ENCODE measurements at places on chromosomes 4 and X.

DNA sequence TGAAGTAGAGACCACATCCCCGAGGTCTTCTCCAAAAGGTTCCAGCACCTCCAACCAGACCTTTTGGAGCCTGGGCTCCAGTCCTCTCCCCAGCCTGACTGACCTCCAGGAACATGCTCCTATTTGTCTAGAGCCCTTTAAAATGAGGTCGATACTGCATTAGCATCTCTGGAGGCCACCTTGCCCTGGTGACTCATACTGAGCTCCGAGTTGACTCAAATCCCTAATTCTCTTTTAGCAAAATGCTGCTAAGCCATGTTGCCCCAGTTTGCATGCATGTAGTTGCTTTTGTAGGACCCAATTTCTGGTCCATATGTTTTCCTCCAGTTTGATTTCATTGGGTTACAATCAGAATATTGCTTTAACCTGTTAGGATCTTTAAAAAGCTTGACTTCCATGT, 43.5 kb upstream of the CITED1 start:
- DNase-seq = no peak

- DNase-seq = no peak
Observed at GRCh38 chr4:102299354-102300107, 45.8 kb downstream of the SLC39A8 start.

DNA sequence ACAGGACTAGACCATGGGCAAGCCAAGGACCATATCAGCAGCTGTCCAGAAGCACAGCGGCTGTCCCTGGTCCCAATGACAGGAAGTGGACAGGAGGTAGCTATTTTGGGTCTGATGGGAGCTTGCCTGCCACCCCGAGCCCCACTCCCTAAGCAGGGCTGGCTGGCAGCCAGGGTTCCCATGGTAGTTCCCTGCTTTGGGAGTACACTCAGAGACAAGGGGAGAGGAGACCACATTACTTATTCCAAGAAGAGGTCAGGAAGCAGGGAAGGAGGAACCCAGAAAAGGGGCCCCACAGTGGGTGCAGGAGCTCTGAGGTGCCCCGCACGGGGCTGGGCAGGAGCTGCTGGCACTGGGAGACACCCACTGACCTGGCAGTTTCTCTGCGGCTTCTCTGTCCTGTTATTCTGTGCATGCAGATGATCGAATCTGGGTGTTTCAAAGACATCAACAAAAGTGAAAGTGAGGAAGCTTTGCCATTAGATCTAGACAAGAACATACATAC, 36.3 kb downstream of the HTT-AS start:
- DNase-seq = no peak

DNA sequence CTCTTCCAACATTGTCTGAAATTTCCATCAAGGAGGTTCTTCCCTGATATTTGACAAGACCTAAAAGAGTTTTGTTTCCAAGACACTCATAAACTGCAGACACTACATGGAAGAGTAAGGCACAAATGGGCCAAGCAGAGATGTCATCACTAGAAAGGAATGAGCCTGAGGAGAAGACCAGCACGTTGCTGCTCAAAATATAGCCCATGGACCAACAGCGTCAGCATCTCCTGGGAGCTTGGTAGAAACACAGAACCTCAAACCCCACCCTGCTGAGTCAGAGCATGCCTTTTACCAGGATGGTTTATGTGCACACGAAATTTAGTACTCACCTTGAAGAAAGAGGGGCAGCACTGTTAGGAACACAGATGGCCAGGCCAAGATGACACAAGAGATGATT, 128.7 kb upstream of the MID1 start:
- no peak for DNase-seq

GRCh38 chrX:120697053-120697452, 67.2 kb upstream of the C1GALT1C1 start:
- DNase-seq = no peak

- DNase-seq = no peak
Observed at GRCh38 chr4:101102114-101102742, 245.1 kb downstream of the PPP3CA start.
